ENCODE measurements at places on chromosomes 1 and 21.
A peak's percentile ranks its signal among the peaks of the same experiment; 100 is the strongest.

DNA sequence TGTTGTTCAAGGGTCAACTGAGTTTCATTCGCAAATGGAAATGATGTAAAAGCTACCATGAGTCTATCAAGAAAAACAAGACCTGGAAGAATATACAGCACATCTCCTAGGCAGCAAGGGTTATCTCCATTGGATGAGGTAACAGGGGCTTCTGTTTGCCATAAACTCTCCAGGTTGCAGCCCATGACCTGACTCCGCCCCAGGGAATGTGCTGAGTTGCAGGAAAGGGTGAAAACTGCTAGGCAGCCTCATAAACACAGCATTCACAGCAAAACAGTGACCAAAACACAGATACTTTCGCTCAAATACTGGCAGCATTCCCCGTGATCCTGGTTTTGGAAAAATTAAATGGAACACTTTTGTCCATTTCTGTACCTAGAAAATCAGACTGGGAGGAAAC is 20.2 kb upstream of the ACTA1 start:
- DNase-seq, result no peak

GRCh38 chr1:21651214-21652042 is 17.7 kb downstream of the RAP1GAP start:
- no peak for DNase-seq

DNA sequence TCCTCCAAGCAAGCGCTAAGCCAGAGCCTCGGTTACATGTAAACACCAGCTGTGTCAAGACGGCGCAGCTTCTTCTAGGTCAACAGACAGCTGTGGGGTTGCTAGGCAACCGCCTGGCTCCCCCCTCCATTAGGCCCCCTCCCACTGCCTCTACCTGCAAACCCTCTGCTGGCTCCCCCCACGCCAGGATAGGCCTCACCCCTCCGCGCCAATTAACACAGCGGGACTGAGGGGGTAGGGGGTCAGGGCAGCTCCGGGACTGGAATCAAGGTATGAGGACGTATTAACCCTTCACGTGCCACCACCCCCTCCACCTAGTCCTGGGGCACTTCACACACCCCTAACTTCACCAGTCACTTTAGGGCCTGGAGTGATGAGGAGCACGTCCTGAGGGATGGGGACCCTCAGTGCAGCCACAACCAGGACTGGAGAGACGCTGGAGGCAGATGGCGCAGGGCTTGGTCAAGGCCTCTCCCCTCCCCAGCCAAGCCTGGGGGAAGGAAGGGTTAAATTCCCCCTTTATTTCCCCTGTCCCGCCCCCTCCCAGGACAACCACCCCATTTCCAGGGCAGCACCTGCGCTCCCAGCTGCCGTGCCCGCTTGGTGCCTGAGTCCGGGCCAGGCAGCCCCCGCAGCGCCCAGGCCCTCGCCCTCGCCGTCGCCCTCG is 37.4 kb upstream of the WASF2 start:
- peak; percentile 92 for DNase-seq

GRCh38 chr1:108850929-108851328 is 6.0 kb downstream of the AKNAD1 start:
- no peak for DNase-seq

GRCh38 chr1:155236451-155236850 is 18.8 kb downstream of the ENTREP3 start:
- DNase-seq, result no peak

GRCh38 chr1:148389027-148389339 is 94.1 kb downstream of the PPIAL4G start:
- DNase-seq, result no peak

- DNase-seq, result no peak
Measured at GRCh38 chr21:45306832-45307571, 19.3 kb upstream of the POFUT2 start.

DNA sequence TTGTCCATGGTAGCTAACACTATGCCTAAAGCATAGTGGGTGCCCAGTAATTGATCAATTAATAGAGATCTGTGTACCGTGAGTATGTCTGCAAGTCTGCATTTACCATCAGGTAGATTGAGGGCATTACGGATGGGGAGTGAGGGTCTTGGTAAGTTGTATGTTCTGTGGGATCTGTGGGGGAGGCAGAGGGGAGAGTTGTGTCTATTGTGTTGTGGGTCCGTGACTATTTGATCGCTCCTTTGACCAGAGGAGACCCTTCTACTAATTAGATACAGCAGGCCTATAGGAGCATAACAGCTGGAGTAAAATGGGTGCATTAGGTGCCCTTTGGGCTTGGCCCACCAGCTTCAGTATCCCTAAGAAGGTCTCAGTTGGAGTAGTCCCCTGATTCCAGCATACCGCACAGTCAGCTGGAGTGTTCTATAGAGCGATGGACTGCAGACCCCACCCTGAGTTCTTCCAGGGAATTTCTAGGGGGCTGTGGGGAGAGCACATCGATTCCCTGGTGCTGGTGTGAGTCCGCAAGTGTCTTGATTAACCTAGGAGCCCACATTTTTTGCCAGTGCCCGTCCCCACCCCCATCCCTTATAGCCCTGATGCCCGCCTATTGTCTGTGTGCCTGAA is 55.9 kb downstream of the RHBG start:
- DNase-seq, result no peak
